ENCODE measurements at places on chromosomes 5 and 9.
A peak's percentile ranks its signal among the peaks of the same experiment; 100 is the strongest.

DNA sequence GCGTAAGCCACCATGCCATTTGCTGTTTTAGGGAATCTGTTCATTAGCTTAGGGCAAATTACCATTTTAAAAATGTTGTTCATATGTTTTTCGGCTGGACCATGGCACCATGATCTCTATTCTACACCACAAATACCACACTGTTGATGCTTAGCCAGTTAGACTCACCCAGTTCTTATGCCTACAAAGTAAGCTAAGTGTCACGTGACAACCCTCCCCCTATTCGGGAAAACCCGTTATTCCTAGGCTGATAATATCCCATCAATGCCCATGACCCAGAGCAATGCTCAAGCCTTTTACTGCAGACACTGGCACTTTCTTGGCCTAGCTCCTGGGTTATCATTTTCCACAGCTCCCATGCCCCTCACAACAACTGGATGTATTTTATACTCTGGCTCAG is 280.3 kb upstream of the KLF9 start:
- DNase-seq: no peak

GRCh38 chr5:176365351-176366231 is at the start of gene ARL10:
Gene ARL10, plus strand, starts transcription at chr5:176365487. Its CDS starts 77 bp downstream, at chr5:176365564.
- peak; percentile 46 for DNase-seq

DNA sequence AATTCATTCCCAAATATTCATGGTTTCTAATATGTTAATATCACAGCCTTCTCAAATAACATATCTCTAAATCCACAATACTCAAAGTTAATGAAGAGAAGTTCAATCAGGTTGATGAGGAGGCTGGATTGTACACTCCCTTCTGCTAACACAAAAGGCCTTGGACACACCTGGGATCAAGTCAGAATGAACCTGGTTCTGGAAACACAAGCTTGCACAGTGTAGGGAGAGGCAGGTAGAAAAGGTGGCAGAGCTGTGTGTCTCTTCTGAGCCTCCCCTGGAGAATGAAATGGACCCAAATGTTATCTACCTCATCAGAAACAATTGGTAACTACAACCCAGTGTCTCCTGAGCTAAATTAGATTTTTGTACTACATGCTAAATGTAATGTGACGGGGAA is 40.7 kb upstream of the FBP1 start:
- no peak for DNase-seq

- no peak for DNase-seq
Observed at GRCh38 chr5:158450751-158451171, 591.8 kb upstream of the CLINT1 start.

DNA sequence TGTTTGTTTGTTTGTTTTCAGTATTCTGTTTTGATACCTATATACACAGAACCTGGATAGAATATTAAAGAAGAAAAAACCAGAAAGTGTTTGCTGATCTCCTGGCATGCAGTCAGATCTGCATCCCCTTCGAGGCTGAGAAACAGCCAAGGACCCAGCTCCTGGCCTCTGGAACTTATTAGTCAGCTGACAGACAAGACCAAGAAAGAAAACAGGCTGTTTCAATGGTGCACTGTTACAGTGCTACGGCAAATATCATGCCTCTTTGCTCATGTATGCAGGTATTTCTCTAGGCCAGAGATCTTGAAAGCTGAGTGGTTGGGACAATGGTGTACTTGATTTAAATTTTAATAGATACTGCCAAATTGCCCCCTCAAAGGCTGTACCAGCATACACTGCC is 95.0 kb downstream of the C5orf15 start:
- no peak for DNase-seq

All from stimulated activated CD4-positive, alpha-beta T cell treated with anti-CD3 and anti-CD28 coated beads, Interleukin-2, amount 100 ng/mL, for 48 hours (primary cell).